ENCODE measurements at places on chromosomes 6 and 20. TPM values are rescaled to one million over a fixed set of nuclear protein-coding genes. Genes with fewer than 3 reads are reported as not detected.

Gene BICRAL
- total RNA-seq: 9.7 TPM

Gene DHX35
- total RNA-seq: 35.3 TPM

Gene PDYN
- total RNA-seq: not detected

Gene SLC17A1
- not detected for total RNA-seq

Gene SIRPB1
- 0.43 TPM for total RNA-seq

Gene TMEM244
- not detected for total RNA-seq

Gene NKAIN2
- total RNA-seq: 0.11 TPM

Gene BMP5
- total RNA-seq: not detected

Gene QKI
- 91.0 TPM for total RNA-seq
